GM12891 (cell line): ENCODE measurements at places on chromosomes 4 and X.

- DNase-seq = no peak
Measured at GRCh38 chr4:128825226-128825625, 15.7 kb downstream of the JADE1 start.

DNA sequence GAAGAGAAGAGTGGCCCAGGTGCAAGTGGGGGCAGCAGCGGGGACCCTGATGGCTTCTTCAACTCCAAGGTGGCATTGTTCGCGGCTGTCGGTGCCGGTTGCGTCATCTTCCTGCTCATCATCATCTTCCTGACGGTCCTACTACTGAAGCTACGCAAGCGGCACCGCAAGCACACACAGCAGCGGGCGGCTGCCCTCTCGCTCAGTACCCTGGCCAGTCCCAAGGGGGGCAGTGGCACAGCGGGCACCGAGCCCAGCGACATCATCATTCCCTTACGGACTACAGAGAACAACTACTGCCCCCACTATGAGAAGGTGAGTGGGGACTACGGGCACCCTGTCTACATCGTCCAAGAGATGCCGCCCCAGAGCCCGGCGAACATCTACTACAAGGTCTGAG is 11.4 kb downstream of the EFNB1 start:
- no peak for DNase-seq

DNA sequence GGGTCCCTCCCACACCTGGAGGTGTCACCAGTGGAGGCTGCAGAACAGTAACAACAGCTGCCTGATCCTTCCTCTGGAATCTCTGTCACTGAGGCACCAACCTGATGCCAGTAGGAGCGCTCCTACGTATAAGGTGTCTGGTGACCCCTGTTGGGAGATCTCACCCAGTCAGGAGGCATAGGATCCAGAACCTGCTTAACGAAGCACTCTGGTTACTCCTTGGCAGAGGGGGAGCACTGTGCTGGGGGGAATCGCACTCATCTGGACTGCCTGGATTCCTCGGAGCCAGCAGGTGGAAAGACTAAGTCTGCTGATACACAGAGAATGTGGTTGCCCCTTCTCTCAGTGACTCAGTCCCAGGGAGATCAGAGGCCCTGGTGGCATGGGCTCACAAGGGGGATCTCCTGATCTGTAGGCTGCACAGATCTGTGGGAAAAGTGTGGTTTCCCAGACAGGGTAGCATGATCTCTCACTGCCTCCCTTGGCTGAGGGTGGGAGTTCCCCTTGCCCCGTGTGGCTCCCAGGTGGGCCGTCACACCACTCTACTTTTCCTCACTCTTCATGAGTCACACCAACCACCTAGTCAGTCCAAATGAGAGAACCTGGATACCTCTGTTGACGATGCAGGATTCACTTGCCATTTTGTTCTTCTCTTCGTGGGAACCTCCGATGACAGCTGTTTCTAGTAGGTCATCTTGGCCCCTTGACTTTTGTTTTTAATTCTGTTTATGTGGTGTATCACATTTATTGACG is 305.9 kb downstream of the IDS start:
- DNase-seq = no peak

DNA sequence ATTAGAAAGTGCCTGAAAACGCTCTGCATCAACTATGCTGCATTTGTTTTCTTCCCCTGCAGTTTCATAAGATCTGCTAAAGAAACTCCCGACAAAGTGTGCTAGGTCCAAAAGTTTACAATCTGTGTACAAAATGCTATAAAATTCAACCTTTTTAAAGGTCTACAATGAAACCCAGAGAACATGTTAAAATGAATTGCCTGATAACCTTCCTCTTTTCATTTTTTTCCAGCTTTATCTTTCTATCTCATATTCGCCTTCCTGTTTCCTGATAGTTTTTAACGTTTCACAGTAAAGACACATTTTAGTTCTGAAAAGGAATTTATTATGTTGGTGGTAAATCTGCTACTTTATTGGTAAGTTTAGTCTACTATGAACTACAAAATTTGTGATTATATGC is 9.5 kb upstream of the HPGDS start:
- no peak for DNase-seq

- no peak for DNase-seq
Measured at GRCh38 chr4:1832690-1833089, 23.3 kb downstream of the LETM1 start.

DNA sequence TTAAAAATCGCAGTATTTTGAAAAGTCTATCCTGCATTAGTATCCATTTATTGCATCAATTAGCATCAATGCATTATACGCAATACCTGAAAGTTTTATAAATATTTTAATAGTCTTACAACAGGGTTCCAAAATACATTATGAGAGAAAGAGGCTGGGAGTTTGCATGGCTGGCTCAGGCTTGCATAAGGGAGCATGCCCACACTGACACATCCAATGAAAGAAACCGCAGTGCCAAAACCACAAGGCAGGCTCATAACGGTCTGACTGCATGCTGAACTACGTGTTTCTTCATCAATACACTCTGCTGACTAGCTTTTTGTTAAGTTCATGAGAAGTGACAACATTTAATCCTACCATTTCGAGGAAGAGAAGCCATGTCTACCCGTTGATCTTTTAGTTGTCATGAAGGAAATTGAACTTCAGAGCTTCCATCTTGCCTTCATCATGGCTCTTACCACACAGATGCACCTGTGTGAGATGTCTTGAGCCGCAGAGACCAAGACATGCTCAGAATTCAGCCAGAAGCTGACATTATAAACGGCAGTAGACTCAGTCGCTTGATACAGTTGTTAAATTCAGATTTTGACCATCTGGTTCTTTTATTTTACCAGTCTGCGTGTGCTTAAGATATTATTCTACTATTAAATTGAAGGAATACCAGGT is 168.8 kb upstream of the FRG1 start:
- no peak for DNase-seq

DNA sequence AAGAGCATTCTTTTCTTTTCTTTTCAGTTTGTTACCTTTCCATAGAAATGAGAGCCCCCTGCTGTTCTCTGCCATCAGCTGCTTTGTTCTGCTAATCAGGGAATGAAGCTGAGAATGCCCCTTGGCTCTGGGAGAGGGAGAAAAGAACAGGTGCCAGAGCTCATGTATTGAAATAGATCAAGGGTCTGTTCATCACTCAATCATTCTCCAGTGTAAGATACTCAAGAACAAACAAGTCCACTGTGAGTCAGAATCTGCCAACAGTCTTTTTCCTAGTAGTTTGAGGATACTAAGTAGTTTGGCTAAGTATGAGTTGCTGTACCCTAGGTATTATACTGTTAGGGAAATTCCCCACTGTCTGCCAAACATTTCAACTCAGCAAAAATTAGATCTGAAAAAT is 144.3 kb downstream of the RTL3 start:
- no peak for DNase-seq

DNA sequence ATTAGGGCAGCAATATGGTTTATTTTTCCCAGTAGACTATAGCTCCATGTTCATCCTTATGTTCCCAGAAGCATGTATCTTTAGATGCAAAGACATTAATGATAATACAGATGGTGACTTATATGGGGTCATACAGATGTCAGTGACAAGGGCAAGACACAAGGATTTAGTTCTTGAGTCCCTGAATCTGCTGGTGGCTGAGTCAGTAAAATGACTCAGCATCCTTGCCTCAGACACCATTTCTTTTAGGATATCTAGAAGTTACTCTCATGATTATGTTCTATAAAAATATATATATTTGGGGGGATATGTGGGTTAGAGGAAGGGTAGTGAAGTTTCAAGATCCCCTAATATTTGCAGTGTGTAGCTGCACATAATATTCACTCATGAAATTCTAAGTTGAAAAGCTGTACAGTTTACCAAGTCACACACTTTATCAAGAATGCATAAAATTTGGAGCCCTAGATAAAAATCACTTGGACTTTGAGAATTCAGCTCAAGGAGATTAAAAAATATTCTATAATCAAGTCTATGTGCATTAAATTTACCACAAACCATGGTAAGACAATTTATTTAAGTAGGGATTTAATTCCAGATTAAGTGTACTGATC is 101.9 kb downstream of the LNX1 start:
- no peak for DNase-seq

DNA sequence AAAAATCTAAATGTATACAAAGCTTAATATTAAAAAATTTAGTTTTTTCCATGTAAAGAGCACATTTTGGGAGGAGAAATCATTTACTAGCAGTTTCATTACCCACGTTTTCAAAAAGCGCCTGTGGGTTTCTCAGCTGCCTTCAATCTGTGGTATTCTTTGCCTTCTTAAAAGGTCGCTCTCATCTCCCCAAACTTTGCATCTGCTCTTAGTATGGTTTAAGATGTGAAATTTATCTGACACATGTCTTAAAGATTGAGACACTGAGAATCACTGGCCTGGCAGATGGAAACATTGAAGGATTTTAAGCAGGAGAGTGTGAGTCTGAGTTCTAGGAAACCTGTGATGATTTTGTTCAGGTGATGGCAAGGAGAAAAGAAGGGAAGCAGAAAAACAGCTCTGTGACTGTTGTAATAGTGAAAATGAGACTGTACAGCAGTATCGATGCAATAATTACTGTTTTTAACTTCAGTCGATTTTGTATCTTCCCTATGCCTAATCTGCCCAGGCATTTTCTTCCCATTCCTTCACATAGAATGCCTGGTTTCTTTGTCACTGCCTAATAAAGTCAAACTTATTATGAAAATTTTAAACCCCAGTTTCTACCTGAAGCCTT is 75.9 kb downstream of the PAQR3 start:
- DNase-seq = no peak

- DNase-seq = no peak
Measured at GRCh38 chrX:71057848-71058530, 10.1 kb downstream of the SNX12 start.

DNA sequence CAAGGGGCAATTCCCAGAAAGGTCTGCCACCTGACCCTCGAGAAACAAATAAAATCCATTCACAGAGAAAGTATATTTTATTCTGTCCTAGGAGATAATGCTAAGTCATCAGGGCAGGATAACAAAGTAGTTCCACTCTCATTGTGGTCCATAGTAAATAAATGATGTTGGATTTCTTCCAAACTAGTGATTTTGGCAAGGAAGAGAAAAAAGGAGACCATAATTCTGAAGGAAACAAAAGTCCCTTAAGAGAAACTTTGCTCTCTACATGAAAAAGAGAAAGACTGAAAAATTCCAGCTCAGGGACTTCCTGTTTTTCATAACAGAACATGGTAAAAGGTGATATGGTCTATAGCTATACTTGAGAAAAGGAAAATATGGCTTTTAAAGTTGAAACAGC is 71.5 kb upstream of the DDX60 start:
- no peak for DNase-seq

DNA sequence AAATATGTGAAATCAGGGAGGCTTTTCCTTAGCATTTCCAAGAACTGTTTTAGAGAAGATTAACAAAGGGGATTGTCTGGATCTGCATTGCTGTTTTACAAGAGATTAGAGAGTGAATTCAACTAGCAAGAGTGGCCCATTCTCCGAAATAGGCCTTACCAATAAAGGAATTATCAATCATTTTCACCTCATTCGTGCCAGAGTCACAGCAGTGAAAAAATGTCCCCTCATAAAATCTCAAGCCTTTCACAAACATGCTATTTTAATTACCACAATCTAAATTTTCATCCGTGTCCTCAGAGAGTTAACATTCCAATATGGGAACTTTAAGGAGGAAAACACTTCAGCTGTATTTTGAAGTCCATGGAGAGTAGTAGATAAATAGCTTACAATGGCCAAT is 979.6 kb downstream of the RPA4 start:
- DNase-seq = no peak

GRCh38 chr4:19857991-19858390 is 393.7 kb upstream of the SLIT2 start:
- no peak for DNase-seq

DNA sequence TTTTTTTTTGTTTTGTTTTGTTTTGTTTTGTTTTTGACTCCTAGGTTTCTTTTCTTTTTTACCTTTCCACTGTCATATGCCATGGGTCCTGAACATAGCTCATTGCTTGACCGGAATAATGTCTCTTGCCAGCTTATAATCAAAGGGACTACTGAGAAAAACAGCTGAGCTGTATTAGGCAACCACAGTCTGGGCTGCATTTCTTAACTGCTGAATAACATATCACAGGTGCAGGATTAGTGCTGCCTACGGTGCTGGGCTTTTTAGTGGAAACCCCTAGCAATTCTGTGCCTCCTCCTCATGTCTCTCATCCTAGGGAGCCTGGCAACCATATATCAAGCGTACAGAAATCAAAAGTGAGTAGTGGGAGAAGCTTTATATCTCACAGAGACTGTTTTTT is 333.5 kb downstream of the BMPR1B start:
- DNase-seq = no peak
